ENCODE measurements at places on chromosomes 3 and 15. TPM values are rescaled to one million over a fixed set of nuclear protein-coding genes. Genes with fewer than 3 reads are reported as not detected.

DNA sequence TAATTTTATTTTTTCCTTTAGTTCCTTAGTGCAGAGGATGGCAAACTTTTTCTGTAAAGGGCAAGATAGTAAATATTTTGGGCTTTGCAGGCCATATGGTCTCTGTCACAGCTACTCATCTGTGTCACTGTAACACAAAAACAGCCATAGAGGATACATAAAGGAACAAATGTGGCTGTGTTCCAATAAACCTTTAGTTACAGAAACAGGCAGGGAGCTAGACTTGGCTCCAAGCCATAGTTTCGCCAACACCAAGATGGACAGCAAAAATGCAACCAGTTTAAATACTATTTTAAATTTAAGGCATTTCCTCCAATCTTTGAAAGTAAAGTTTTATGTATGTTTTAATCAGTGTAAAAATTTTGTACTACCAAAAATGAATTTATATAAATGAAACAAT is 753.4 kb downstream of the FHIT start:
- no peak for DNase-seq

DNA sequence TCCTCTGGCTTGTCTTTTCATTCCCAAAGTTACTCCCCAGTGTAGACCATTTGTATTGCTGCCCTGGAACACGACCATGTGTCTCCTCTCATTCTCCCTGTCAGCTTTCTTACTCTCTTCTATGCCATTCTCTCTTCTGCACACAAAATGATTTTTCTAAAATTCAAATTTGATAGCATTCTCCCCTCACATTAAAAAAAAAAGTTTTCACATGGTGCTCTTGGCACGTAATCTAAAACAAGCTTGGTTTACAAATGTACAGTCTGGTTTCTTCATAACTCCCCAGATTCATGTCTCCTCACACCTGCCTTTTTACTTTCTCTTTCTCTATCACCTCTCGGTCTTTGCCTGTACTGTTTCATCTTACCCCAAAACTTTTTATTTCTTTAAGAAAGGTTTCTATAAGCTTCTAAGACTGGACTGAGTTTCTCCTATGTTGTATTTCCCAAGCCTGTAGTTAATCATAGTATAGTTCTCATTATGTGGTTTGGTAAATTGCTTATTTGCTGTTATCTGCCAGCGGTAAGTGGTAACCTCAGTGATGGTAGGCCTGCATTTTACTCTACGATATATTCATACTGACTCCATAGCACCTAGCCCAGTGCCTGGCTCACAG is 31.2 kb downstream of the BCHE start:
- DNase-seq: no peak

DNA sequence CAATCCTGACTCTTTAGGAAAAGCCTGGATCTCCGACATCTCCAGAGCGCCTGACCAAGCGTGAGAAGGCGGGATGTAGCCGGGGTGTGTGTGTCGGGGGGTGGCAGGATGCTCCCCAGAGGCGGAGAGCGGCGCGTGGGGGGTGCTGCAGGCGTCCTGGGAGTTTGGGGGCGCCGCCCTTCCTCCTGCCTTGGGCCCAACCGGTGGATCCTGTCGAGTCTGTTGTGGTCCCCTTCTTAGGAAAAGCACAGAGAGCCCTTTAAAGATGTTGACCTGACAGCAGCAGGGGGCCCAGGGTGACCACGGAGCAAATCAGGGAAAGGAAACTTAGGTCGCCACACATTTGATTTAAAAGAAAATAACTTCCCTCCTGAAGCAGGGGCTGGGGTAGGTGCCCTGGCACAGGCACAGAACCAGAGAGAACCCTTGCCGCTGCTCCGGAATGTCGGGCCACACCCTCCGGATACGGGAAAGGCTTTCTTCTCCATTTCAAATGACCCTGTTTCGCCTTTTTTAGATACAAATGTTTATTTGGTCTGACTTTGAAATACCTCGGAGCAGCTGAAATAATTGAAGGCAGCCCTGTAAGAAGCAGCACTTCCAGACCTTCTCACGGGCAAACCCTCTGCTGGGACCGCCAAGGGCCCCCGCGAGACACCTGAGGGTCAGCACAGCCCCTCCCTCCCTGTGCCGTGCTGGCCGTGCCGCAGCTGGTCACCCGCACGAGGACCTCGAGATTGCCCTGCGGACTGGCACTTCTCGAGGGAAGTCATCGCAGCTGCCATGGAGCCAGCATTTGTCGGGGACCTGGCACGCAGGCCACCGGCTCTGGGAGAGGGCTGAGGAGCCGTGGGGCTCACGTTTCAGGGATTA is 102.9 kb upstream of the KLF13 start:
- peak; percentile 84 for DNase-seq

DNA sequence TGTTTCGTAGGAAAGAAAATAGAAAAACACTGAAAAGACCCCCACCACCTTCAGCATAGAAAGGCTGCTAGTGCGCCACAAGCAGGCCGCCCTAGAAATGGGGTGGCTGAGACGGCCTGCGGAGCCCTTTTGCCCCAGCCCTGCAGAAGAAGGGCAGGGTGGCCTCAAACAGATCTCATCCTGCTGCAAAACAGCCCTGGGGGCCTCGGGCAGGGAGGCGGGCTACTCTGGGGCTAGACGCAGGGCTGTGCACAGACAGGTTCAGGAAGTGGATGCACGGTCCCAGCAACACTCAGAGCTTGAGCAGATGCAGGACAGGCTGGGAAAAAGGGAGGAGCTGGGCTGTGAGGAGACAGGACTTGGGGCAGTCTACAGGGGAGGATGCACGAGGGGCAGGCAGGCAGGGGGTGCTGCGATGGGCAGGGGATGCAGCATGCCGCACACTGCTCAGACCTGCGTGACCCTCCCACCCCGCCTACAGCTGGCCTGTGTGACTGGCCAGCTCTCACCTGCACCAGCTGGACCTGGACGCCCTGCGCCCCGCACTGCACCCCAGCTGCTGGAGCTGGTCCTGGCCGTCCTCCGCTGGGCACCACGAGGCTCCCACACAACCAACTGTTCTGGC is 34.3 kb downstream of the ZXDC start:
- peak; percentile 76 for DNase-seq

DNA sequence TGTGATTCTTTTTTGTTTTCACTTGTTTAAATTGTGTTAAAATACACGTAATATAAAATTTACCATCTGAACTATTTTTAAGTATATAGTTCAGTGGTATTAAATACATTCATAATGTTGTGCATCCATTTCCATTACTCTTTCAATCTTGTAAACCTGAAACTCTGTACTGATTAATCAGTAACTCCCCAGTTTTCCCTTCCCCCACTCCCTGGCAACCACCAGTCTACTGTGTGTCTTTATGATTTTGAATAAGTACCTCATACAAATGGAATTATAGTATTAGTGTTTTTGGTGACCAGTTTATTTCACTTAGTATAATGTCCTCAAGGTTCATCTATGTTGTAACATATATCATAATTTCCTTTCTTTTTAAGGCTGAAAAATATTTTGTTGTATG is 59.3 kb downstream of the GLCE start:
- DNase-seq: no peak

Gene CXCR6
- total RNA-seq: 2.1 TPM

DNA sequence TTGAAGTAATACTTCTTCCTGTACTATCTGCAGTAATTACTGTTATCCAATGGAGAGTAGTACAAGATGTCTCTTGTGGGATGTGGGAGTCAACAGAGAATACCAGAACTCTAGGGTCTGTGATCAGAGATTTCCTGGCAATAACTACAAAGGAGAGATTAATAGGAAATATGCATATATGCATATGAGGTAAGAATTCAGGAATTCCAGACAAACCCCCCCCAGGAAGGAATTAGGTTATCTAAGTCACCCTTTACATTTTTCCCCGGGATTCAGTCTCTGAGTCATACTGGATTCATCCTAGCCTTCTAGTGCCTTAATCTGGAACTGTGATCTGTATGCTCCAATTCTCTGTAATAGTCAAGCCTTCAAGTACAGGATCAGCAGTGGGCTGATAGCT is 49.4 kb downstream of the GTF2E1 start:
- no peak for DNase-seq

DNA sequence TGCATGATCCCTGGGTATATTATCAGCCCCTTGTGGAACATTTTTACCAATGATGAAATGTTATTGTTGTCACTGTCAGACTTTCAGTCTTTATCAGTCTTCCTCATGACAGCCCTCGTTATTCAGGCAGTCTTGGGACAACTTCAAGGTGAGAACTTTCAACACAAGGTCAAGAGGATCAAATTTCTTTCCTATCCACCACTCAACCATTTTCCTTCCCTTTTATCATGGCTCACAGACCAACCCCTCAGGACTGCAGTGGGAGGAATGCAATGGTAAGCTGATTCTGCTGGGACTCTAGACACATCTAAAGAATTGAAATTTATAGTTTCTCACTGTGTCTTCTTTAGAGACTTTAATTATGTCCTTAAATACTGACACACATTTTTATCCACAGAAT is 107.0 kb upstream of the LSAMP start:
- DNase-seq: no peak

Gene MUC4
- 75.4 TPM for total RNA-seq

- no peak for DNase-seq
These were observed 62.0 kb upstream of the BCL6 start for GRCh38 chr3:187807086-187807862.

- DNase-seq: no peak
These were observed 37.0 kb downstream of the PPARG start for GRCh38 chr3:12325586-12326515.

DNA sequence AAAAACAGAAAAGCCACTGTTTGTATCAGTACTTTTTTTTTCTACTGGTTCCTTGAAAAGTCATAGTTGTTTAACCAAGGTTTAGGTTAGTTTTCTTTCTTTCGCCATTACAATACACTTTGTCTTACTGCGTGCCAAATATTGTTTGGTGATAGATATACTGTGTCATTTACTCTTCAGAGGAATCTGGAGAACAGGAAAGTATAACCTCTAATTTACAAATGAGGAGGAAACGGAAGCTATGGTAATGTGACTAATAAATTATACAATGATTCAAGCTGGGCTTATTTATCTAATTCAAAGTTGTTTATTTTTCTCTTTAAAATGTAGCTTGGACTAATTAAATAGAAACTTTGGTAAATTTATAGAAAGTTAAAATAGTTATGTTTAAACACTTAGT is 96.2 kb upstream of the ROBO2 start:
- DNase-seq: no peak

Measured in upper lobe of left lung (tissue), 6 donors.